SHP77 (cell line): ENCODE measurements at places on chromosomes 11 and 22.
A peak's percentile ranks its signal among the peaks of the same experiment; 100 is the strongest.

DNA sequence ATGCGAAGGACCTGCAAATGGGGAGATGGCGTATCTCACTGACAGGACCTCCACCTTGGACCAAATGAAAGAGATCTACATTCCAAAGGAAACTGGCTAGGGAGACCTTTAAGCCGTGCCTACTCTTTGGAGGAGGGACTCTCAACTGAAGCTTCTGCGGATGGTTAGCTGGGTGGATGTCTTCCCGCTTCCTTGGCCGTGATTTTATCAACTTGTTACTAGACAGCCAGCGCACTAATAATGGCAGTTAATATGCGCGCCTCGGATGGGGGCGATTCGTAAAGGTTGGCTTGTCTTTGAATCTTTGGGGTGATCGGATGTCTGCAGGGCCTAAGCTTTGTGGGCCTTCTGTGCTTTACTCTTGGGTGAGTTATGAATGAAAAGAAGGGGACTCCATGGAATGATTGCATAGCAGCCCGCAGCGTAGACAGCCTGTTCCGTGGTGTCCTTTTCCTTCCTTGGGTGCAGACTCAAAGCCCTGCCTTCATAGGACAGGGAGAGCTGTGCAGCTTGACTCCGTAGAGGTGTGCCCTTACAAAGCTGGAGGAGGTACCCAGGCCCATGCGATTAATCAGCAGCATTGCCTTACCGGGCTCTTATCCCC lies 1.5 kb downstream of the ZNRF3 start:
- no peak for DNase-seq

DNA sequence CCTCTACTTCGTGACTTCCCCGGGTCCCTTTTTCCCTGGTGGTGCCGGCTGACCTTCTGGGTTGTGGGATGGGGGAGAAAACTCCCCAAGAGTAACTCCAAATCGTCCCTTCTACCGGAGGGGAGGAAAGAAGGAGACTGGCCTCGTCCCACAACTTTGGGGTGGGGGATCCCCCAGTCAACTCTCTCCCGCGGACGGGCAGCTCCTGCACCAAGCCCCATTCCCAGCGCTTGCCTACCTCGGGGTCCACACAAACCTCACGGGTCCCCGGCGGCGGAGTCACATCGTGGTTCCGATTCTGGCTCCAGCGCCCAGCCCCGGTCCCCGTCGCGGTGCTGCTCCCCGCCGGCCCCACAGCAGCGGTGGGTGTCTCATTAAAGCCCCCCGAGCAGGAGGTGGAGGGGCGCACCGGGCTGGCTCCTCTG lies 317 bp downstream of the BDNF start:
- no peak for DNase-seq

DNA sequence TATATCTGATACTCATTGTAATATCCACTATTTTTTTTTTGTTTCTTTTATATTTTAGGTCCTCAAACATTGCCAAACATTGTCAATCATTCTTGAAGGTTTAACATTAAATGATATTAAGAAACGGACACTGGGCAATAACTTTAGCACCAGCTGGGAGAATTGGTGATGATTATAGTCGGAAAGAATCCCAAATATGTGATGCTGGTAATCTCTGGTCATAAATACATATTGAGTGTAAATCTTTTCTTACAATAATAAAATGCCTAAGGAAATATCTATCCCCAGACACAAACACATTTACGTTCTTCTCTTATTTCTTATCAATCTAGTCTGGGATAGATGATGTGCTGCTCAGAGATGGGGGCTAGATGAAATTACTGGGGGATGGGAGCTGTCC lies 25.2 kb downstream of the OR51E2 start:
- DNase-seq: no peak

GRCh38 chr22:26394777-26395176 lies 34.3 kb upstream of the ASPHD2 start:
- DNase-seq: no peak

GRCh38 chr11:117857734-117858414 lies 18.6 kb downstream of the FXYD6 start:
- no peak for DNase-seq

GRCh38 chr11:118530683-118531596 lies at the start of gene TMEM25:
Gene TMEM25 (plus strand): TSS chr11:118531192. CDS start chr11:118531802, 610 bp downstream.
- DNase-seq: peak; percentile 33

DNA sequence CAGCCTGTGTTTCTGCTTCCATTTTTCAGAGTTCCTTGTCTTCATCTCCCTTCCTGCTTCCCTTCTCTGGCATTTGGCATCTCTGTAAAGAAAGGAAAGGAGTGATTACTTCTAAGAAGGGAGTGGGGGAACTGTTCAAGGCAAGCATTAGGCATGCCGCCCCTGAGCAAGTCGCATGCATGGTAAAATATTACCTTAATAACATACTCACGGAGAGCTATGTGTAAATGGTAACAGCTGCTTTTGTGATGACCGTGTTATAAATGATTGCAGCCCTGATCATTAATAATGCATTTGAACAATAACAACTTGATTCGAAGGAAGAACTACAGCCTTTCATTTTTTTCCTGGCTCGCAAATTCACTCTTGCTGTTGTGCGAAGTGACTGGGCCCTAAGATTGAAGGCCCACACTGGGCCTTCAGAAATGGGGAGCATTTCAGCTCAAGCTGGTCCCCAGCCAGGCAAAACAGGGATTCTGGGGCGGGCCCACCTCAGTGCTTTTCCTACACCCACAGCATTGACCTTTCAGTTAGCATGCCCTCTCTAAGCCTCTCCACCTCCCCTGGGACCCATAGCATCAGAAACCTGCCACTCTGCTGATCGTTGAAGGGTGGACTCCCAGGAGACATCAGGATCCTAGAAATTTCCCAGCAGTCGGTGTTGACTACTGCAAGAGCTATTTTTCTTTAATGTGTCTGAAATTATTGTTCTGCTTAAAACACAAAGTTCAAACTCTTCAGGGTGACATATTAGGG lies 263.0 kb upstream of the CADM1 start:
- no peak for DNase-seq

DNA sequence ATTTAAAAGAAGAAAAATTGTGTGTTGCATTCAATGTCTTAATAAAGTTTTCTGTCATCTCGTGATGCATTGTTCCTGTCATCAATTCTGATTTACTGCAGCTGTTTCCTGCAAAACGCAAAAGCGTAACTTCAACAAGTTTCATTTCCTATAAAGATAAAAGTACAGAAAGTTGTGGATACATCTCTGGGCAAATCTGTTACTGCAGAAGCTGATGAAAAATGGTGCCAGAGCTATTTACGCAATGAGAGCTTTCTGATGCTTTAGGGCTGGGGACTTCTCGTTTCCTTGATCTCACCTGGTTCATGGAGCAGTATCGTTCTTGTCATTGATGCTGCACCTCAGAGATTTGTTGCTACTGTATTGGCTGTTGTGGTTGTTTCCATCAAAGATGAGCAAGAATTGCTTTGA lies 15.5 kb upstream of the MS4A12 start:
- no peak for DNase-seq

- DNase-seq: no peak
Measured at GRCh38 chr11:77063407-77063806, 3.4 kb upstream of the CAPN5 start.

GRCh38 chr11:35516403-35516802 lies 9.0 kb downstream of the PAMR1 start:
- no peak for DNase-seq

- DNase-seq: no peak
Measured at GRCh38 chr11:11247576-11247975, 105.5 kb downstream of the CSNK2A3 start.

GRCh38 chr22:49137206-49137840 lies 690.4 kb downstream of the BRD1 start:
- peak; percentile 79 for DNase-seq

DNA sequence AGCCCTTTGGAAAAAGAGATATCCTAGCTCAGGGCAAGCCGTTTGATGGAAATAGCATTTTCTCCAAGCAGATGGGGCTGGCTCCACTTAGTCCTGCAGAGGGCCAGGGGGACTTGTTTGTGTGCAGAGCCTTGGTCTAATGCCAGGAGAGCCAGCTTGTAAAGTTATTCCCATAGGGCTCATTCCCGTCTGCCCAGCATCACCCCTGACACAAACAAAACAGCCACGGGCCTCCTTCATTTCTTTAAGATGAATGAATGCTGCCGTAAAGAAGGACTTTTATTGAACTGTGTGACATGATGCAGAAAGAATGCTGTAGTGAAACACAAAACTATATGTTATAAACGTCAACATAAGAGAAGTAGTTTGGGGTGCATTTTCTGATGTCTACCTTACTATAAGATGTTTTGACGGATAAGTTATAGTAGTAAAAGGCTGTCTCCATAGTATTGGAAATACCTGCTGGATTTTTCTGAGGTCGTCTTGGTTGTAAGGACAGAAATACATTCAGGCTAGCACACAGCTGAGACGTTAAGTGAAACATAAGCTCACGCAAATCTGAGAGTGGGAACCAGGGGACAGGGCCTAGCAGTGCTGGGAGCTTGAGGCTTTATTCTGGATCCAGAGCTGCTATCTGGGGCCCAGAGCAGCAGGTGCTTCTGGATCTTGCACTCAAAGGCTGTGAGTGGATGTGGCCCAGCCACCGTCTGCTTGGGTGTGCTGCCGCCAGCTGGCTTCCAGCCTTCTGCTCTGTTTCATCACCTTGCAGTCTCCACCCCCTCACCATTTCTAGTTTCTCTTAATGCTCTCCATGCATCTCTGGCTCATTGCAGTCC lies 53.3 kb downstream of the NCAM1 start:
- peak; percentile 90 for DNase-seq

DNA sequence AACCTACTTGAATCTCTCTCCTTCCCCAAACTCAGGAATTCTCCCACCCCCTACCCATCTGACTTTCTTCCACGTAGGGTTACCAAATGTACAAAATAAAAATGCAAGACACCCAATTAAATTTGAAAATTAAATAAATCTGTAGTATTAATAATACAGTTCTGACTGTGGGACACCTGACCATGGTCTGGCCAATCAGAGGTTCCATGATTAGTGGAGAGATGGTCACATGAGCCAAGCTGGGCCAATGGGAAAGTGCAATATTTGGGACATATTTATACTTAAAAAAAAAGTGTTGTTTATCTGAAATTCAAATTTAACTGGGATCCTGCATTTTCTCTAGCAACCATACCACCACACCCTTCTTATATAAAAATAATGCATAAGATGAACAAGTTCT lies 29.8 kb upstream of the ASPHD2 start:
- DNase-seq: no peak

- DNase-seq: peak; percentile 46
Measured at GRCh38 chr22:34111210-34111824, 191.0 kb upstream of the LARGE1 start.

GRCh38 chr11:46918788-46919513 lies 601 bp upstream of the LRP4 start:
- DNase-seq: no peak

DNA sequence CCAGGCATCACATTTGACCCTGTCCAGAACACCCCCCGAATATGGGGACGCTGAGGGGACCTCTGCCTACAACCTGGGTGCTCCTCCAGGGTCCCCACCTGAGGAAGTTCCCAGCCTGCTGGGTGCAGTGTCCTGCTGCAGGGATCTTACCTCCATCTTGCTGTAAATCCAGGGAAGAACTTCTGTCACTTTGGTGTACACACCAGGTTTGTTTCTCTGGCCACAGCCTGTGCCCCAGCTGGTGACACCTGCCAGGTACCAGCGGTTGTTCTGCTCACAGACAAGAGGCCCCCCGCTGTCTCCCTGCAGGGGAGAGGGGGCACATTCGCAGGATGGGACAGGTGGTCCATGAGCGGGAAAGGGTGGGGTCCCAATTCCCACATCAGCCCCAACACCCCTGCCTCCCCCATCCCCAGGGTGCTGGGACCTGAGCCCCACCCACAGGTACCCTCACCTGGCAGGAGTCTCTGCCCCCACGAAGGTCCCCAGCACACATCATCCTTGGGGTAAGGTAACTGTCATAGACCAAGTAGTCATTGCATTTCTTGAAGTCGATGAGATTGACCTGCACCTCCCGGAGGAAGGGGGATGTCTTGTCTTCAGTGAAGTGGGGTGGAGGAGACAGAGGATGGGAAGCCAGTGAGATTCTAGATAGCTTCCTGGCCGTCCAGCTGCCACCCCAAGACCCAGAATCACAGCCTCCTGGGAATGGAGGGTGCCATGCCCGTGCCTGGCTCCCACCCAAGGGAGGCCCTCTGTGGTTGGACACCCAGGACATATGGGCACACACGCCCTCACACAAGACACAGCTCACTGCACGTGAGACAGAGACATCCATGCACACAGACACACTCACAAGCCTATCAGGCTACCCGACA lies 25.5 kb downstream of the TMPRSS13 start:
- no peak for DNase-seq

DNA sequence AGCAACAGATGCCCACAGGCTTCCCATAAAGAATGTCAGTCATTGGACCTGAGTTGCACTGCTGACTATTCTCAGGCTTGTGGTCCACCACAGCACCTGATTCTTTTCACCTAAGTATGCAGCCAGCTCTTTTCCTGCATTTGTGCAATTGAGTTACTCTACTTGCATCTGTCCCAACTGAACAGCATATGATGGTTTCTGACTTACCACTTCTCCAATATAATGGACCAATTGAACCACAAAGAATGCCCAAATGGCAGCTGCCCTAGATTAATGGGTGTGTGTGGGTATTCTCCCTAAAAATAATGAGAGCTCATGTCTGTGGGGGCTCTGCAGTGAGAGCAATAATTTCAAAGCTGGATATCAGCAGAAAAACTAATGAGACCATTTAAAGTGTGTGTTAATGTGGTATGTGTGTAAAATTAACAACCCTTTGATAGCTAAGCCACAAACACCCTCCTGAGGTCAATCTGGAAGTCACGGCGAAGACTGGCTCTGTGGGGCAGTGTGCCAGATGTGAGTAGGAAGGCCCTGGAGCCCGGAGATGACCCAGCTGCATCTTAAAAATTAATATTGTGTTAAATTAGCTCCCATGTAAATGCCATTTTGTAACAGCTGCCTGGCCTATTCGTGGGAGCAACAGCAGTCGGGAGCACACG lies 43.8 kb downstream of the SC5D start:
- no peak for DNase-seq

DNA sequence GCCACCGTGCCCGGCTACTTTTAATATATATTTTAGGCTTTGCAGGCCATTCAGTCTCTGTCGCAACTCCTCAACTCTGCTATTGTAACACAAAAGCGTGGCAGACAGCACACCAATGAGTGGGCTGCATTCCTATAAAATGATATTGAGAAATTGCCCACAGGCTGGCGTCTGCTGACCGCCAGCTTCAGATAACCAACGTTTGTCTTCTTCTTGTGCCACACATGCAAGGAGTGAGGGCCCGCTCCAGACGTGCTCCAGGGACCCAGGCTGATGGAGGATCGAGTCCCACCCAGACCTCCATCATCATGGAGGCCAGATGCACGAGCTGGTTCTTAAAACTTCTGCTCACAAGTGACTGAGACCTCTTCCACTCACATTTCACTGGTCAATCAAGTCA lies 35.4 kb upstream of the LINC01488 start:
- no peak for DNase-seq

DNA sequence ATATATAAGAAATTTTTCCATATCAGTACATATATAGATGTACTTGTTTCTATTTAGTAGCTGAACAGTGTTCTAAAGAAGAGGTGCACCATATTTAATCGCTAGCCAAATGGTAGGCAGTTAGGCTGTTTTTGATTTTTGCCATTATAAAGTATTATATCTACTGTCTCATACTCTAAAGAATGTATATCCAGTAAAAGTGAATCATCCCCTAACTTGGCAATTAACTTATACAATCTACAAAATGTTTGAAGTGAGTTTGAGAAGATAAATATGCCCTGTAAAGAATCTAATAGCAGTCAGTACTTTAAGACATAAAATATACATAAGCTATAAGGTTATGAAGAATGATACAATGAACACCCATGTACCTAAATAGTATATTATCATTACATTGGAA lies 291.5 kb downstream of the SWAP70 start:
- DNase-seq: no peak

GRCh38 chr11:120383518-120384155 lies 47.4 kb downstream of the ARHGEF12 start:
- DNase-seq: no peak

- DNase-seq: no peak
Measured at GRCh38 chr11:67663532-67664212, 10.8 kb downstream of the ALDH3B2 start.
